Pancreas (tissue), 10 donors: ENCODE measurements at places on chromosomes 3 and 15. TPM values are rescaled to one million over a fixed set of nuclear protein-coding genes. Genes with fewer than 3 reads are reported as not detected.

DNA sequence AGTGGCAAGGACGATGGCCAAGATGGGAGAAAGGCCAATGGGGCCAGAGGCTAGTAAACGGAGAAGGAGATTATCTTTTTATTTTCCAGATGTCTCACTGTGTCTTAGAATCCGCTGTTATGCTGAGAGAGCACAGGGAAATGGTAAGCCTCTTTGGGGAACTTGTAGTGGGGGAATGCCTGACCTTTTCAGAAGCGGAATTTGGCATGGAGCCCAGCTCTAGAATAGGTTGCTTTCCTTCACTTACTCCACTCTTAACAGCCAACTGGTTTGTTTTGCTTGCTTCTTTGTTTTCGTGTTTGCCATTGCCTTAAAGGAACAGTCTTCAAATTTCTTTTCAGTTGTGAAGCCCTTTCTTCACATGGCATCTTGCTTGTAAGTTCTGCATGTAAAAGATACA lies 316.2 kb upstream of the THRB start:
- DNase-seq = no peak
- no peaks in the 10 kb centered on the region for H3K27me3 ChIP-seq
- H3K36me3 ChIP-seq = no peaks in the 10 kb centered on the region

DUOXA2 gene
- total RNA-seq = not detected

MFGE8 gene
- total RNA-seq = 18.7 TPM

GRCh38 chr3:175502155-175502554 lies 643.0 kb downstream of the NAALADL2 start:
- H3K36me3 ChIP-seq = no peaks in the 10 kb centered on the region
- no peak overlapping the region for H3K27ac ChIP-seq
- no peak overlapping the region for H3K4me3 ChIP-seq
- no peaks in the 10 kb centered on the region for H3K4me1 ChIP-seq
- DNase-seq = no peak
- H3K27me3 ChIP-seq = no peaks in the 10 kb centered on the region

DNA sequence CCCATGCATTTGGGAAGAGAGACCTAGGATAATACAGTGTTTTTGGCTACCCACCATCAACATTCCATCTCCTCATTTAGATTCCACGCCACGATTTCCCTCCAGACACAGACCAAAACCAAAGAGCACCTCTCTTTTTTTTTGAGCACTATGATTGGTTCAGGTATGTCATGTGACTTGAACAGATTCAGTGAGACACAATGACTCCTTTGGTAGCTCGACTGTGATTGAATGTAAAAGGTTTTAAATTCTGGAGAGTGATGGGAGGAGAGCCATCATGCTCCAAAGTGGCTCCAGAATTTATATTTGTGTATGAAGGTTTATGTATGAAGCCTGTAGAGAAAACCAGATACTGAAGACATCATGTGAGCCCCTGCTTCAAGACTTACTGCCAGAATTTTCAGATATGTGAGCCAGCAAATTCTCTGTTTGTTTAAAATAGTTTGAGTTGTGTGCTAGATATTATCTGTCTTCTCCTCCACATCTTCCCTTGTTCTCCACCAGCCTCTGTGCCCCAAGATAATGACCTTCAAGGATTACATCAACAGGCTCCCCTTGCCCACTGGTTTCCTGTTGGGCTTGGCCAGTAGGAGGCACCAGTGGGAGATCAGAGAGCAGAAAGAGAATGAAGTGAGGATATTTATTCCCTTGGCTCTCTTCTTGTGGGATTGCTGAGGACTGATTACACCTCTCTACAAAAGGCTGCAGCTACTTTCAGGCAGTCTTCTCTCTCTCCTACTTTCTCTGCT lies 12.5 kb downstream of the MYD88 start:
- H3K4me1 ChIP-seq = no peaks in the 10 kb centered on the region
- H3K27me3 ChIP-seq = no peaks in the 10 kb centered on the region
- H3K4me3 ChIP-seq = no peak overlapping the region
- DNase-seq = no peak
- H3K27ac ChIP-seq = no peak overlapping the region

- H3K4me1 ChIP-seq = no peaks in the 10 kb centered on the region
- no peak overlapping the region for H3K27ac ChIP-seq
- H3K4me3 ChIP-seq = no peak overlapping the region
- no peak for DNase-seq
- no peaks in the 10 kb centered on the region for H3K36me3 ChIP-seq
- H3K27me3 ChIP-seq = no peaks in the 10 kb centered on the region
Measured at GRCh38 chr3:4396542-4396941, 70.5 kb downstream of the SUMF1 start.

DNA sequence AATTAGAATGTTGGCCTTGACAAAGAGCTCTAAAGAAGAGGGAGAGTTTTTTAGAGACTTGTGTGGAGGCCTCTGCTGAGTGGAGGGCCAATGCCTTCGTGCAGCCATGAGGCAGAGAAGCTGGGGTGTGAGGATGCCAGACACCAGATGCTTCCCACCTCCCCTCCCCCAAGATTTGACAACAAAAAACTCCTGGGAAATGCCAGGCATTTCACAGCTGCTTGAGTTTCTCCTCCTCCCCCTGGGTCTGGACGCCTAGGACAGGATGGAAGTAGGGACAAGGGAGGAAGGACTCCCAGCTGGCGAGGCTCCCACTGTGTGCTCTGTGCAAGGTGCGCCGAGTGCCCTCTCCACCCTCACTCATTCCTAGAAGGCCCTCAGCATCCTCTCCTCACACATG lies 20.1 kb downstream of the TGM4 start:
- H3K4me1 ChIP-seq = no peaks in the 10 kb centered on the region
- no peaks in the 10 kb centered on the region for H3K36me3 ChIP-seq
- H3K4me3 ChIP-seq = no peak overlapping the region
- no peak for DNase-seq
- H3K27me3 ChIP-seq = no peaks in the 10 kb centered on the region

DNA sequence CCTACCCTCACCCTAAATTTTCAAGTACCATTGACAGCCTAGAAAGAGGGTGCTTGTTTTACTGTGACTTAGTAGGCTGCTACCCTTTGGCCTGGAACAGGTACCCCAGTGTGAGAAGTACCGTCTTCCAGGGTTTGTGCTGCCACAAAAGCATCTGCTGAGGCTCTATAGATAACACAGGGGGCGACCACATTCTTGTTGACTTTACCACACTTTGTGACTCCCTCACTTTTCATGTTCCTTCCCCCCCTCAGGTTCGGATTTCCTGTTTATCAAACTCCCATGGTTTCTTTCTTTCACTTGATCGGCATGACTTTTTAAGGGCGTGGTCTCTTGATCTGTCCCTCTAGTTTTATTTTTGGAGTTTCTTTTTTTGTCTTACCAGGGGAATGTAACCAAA lies 23.5 kb downstream of the EXOG start:
- H3K27ac ChIP-seq = no peak overlapping the region
- DNase-seq = no peak
- no peaks in the 10 kb centered on the region for H3K4me1 ChIP-seq
- no peaks in the 10 kb centered on the region for H3K27me3 ChIP-seq
- H3K4me3 ChIP-seq = no peak overlapping the region
- H3K36me3 ChIP-seq = peaks cover 16% of the 10 kb centered on the region
